ENCODE measurements at places on chromosomes 4 and X.

GRCh38 chr4:93646233-93646930, 182.2 kb upstream of the ATOH1 start:
- no peak for DNase-seq

DNA sequence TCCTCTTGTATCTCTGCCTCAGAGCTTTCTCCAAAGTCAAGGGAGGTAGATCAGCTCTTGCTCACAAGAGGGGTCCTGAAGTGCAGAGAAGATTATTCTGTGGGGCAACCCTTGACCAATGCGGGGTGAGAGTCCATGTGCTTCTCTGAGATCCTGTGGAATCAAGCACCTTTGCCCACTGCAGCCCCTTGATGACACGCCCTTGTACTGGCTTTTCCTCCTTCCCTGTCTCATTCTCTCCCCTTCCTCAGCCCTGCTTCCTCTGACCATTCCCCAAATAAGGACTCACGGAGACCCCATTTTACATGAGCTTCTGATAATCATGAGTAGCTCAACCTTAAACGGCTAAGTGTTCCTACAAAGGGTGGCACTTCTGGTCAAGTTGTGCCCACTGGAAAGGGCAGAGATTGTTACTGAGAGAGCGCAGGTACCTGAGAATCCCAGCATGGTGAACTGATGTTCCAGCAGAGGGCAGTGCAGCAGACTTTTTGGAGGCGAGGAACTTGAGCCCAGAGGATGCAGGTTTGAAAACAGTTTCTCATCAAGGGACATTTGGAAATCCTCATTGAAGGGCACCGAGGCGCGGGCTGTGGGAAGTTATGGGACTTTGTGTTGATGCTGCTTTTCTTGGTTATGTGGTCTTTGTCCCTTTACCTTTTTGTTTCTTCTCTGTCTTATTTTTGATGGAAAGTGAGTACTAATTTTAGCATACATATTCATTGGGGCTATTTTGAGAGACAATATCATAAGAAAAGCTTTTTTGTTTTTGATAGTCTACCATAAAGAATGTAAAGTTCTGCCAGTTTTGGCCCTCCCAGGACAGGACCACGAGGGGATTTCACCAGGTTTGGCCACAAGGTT, 201.3 kb downstream of the RBM46 start:
- DNase-seq: no peak

- DNase-seq: no peak
Observed at GRCh38 chrX:68902706-68903504, 74.1 kb downstream of the EFNB1 start.

DNA sequence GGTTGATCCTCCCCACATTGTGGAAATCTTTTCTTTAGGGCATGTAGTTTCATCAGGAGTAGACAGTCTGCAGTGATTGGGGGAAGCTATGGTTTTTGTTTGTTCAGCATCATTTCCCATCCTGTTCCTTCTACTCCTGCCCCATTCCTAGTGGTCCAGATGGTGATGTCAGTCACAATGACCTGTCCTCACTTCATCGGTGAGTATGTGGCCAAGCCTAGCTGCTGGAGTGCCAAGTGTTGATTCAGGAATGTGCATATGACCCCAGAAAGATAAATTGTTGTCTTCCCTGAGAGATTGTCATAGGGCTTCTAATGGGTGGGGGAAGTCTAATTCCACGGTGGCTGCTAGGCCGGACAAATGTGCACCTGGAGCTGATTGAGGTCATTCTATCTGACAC, 130.6 kb upstream of the FAT1 start:
- DNase-seq: no peak

GRCh38 chr4:115332078-115332477, 218.7 kb upstream of the NDST4 start:
- no peak for DNase-seq

- no peak for DNase-seq
Observed at GRCh38 chr4:119266153-119266552, 53.6 kb downstream of the USP53 start.
